Jurkat, Clone E6-1 (cell line): ENCODE measurements at places on chromosomes 16 and 17.

DNA sequence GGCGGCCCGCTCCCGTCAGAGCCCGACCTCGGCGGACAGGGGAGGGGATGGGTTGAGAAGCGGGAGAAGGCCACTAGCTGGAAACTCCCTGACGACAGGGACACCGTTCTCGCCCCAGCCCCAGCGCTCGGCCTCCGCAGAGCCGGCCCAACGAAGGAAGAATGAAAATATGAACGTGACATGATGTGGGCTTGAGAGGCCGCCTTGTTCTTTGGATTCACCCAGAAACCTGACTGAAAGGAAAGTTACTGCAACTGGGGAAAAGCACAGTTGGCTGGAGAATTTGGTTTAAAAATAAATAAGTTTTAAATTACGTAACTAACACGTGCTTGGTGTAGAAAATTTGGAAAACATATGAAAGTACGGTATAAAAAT lies 21.1 kb downstream of the NPTX1 start:
- DNase-seq = no peak

GRCh38 chr17:79625706-79626105 lies 14.9 kb upstream of the RBFOX3 start:
- no peak for DNase-seq

GRCh38 chr17:79020631-79021301 lies 3.2 kb upstream of the C1QTNF1 start:
- no peak for DNase-seq

DNA sequence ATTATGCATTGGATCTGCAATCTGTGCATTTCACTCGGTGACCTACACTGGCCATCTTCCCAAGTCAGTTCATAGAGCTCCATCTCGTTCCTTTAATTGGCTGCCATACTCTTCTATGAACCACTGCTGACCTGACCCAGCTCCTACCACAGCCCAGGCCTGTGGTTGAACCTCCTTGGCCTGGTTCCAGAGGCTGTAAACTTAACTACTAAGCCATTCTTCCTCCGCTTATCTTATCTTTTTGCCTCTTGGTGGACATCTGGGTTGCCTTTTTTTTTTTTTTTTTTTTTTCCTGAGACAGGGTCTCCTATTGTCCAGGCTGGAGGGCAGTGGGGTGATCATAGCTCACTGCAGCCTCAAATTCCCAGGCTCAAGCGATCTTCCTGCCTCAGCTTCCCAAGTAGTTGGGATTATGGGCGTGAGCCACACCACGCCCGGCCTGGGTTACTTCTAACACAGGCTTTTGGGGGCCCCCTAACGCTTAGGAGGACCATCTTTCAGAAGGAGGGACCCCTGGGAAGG lies 18.3 kb downstream of the COQ7 start:
- DNase-seq = no peak

DNA sequence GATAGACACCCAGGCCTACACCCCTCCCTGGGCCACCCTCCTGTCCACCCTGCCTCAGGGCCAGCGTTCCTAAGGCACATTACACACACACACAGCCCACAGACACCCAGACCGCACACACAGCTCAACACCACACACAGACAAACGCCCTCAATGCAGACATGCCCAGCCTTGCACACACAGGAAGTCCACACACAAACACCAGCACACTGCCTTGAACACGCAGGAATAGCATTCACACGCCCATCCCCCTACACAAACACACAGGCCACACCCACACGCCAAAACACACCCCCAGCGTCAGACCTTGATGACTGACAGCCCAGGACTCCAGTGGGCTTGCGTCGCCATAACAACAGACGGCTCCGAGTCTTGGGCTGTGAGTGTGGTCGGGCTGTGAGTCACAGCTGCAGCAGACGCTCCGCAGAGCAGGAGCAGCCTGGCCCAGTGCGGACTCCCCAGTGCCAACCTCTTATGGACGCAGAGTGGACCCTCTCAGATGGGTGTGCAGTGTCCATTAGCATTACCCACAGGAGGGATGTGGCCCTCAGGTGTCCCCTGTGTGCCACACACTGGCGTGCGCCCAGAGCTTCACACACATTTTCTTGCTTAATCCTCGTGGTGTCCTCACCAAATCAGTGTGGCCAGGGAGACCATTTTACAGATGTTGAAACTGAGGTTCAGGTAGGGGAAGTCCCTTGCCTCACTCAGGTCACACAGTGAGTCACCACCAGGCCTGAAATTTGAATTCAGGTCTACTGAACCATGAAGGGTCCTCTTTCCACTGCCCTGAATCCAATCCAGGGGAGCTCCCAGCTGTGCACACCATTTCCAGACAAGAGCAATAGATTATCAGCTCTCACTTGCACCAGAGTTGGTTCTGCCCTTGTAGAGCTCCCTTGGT lies 17.8 kb upstream of the RAI1 start:
- peak; percentile 86 for DNase-seq

DNA sequence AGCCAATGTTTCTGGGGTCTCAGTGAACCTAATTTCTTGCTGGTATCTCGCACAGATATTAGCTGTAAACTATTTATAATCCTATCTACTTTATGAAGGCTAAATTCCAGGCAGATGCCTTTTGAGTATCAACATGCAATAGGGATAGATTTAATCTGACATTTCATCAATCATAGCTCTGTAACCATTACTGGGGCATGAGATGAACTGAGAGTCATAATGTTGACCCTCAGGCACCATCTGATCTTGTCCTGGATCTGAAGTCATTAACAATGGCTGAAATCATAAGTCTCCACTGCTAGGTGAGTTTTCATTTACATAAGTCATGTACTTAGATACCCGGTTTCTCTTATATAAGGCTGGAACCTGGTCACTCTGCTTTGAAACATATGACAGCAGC lies 3.6 kb downstream of the PMFBP1 start:
- no peak for DNase-seq

- no peak for DNase-seq
Measured at GRCh38 chr17:74920306-74920620, 2.8 kb downstream of the USH1G start.

DNA sequence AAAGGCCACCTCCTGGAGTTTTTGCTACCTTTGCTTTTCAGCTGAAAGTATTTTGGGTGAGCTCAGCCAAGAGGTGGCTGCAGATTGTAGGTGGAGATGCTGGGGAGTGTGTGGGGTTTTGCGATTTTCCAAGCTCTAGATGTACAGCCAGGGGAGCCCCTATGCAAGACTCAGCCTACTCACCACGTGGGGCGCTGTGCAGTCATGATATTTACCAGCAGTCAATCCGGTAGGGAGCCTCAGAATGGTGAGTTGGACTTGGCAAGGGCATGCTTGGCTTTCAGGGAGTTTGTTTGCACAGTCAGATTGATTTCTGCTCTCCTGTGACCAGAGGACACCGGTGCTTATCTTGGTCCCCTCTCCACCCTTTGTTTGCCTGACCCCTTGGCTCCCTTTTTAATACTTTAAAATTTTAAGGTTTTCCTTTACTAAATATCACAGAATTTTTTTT lies 175.3 kb downstream of the UTP18 start:
- peak; percentile 60 for DNase-seq

- no peak for DNase-seq
Measured at GRCh38 chr17:17940441-17940911, 31.7 kb downstream of the TOM1L2 start.

DNA sequence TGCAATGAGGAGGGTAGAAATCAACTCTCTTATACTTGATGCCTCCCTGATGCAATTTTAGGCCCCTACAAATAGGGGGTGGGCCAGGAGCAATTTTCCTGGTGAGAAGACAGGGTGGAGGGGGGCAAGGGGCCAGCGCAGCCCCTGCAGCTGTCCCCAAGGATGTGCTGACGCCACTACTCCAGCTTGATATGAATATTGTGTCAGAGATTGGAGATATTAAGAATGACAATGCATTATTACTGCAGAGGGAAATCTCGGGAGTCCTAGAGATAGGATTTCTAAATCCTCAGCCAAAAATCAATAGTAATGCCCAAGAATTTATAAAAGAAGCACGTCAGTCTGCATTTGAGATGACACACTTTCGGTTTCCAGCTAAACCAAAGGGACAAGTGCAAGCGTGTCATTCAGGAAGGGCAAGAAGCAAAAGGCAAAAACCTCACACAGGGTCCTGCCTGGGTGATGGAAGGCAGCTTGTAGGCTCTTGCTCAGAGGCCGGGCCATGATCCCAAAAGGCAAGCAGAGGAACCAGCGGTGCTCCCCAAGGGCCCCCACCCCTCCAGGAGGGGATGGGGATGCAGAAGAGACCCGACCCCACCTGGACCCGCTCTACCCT lies 178.8 kb downstream of the C16orf78 start:
- no peak for DNase-seq

DNA sequence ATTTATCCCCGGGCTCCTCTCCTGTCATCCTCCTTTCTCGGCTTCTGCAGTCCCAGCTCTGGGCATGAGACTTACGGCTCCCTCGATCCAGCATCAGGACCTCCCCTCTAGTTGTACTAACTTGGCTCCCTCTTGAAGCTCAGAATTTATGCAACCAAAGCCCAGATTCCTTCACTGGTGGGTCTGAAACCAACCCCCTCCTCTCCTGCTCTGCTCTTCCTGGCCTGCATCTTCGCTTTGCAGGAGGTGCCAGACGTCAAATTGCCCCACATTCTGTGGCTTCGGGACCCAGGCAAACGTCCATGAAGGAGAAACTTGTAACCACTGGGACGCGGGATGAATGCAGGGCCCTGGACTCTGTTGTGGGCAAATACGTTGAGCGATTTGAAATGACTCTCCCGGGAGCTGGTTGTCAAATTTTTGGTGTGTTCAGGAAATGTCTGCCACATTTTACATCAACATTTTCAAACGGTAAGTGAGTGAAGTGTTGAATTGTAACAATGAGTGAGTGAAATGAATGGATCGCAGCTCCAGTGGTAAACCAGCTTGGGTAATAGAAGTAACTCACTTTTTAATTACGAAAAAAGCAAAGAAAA lies 29.3 kb upstream of the ELAC2 start:
- DNase-seq = no peak

GRCh38 chr16:1338119-1338730 lies 4.8 kb downstream of the BAIAP3 start:
- DNase-seq = no peak

- DNase-seq = no peak
Measured at GRCh38 chr17:19650826-19651225, 2.3 kb downstream of the ALDH3A2 start.

DNA sequence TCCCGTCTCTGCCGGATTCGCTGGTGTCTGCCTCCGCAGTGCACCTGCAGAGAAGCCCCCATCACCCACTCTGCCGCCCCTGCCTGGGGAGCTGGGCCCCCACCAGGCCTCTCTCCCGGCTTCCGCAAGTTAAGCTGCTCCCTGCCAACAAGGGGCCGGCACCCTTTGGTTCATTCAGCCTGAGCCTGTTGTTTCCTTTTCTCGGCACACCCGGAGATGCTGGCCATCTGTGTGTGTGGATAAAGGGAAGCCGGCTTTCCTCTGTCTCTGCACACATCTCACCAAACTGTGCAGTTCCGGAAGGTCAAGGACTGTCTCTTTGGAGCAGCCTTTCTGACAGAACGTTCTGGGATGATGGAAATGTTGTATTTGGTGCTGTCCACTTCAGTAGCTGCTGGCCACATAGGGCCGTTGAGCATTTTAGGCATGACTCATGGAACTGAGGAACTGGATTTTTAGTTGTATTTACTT lies 6.8 kb downstream of the MAPK8IP3 start:
- DNase-seq = no peak

- no peak for DNase-seq
Measured at GRCh38 chr17:57032343-57032742, 52.7 kb upstream of the AKAP1 start.

DNA sequence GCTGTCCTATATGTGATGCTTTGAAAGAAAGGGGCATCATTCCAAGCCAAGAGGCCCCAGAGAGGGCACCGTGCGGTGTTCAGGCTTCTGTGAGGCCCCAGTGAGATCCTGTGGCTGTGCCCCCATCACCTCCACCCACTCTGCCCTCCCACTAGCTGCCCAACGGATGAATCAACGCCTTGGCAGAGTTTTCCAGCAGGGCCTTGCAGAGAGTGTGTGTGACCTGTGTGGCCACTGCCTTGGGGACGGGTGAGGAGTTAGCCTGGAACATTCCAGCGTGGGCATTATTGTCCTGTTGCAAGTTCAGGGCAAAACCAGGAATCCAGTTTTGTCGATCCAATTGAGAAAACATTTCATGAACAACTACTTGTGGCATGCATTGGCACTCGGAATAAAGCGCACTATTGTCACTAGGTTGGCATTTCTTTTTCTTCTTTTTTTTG lies 53.7 kb downstream of the SF3B3 start:
- DNase-seq = no peak

DNA sequence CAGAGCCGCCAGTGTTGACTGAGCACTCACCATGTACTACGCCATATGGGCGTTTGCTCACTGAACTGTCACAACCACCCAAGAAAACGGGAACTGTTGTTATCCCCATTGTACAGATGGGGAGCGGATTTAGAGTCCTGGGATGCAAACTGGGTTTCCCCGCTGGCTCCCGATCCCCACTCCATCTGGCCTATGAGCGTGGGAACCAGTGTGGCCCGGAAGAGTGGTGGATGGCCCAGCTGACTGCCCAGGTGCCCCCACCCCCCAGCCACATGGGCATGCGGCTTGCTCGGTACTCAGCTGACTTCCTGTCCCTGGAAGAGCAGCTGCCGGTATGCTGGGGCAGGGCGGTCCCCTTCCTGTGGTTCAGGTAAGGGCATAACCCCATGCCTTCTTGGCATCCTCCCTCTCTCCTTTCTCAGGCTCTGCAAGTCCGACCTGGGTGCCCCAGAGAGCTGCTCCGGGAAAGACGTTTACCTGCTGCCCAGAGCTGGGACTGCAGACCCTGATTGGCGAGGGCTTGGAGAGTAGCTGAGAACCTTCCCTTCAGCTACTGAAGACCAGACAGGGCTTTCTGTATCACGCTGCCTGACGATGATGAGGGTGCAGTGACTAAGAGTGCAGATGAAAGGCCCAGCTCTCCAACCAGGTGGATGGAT lies 16.2 kb downstream of the SOCS3 start:
- DNase-seq = peak; percentile 87

DNA sequence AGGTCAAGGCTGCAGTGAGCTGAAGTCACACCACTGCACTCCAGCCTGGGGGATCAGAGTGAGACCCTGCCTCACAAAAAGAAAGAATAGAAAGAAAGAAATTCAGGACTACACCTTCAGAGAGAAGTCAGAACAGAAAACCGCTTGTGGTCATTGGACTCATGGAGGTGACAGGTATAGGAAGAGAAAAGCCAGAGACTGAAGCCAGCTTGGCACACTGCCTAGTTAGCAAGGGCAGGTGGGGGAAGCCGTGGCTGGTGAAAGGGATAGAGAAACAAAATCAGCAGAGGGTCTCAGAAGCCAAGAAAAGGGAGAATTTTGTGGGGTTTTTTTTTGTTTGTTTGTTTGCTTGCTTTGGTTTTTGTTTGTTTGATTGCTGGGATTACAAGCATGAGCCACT lies 32.9 kb upstream of the SKAP1 start:
- no peak for DNase-seq

DNA sequence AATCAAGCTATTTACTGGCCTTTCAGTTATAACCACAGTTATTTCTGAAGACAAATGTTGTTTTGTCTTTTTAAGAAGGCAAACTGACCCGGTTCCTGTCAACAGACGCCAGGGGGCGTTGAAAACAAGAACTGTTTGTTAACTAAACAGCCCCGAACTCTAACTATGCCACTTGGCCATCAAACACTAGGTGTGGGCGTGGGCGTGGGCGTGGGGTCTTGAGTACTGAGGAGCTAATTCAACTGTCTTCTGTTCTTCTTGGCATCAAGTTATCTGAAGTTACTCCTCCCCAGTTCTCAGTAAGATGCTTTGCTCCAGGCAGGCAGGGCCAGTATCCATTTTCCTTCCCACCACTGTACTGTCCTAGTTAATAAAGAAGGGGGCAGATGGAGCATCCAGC lies 63.3 kb upstream of the MTMR4 start:
- DNase-seq = peak; percentile 61

GRCh38 chr16:57679767-57680482 lies 11.8 kb downstream of the ADGRG3 start:
- DNase-seq = no peak

- DNase-seq = no peak
Measured at GRCh38 chr16:81576696-81577095, 132.1 kb downstream of the CMIP start.
